ENCODE measurements at places on chromosomes 7 and 10. TPM values are rescaled to one million over a fixed set of nuclear protein-coding genes. Genes with fewer than 3 reads are reported as not detected.
A peak's percentile ranks its signal among the peaks of the same experiment; 100 is the strongest.

GRCh38 chr7:120052884-120053382 is 220.0 kb upstream of the KCND2 start:
- peak; percentile 66 for DNase-seq
- peaks cover 5% of the 10 kb centered on the region for H3K4me1 ChIP-seq
- H3K27me3 ChIP-seq = no peaks in the 10 kb centered on the region
- H3K4me3 ChIP-seq = no peak overlapping the region
- peak overlapping the region; percentile 3 for H3K27ac ChIP-seq
- H3K36me3 ChIP-seq = no peaks in the 10 kb centered on the region

DNA sequence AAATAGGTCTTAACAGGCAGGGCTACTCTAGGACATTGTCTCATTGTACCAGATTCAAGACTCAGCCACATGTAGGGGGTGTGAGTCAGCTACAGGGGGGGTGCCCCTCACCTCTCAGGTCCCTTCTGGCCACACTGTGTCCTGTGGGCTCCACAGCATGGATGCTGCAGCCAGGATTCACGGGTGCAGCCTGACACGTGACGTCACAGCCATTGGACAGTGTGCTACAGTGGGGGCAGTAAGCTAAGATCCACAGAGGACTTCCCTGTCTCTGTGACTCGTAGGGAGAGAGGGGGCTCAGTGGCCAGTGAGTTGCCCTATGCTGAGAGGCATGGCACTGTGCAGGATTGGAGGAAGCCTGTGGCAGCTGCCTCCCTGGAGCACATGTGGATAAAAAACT is 77.9 kb downstream of the TMEM178B start:
- H3K4me3 ChIP-seq = no peak overlapping the region
- DNase-seq = no peak
- H3K27me3 ChIP-seq = no peaks in the 10 kb centered on the region
- no peaks in the 10 kb centered on the region for H3K4me1 ChIP-seq
- H3K36me3 ChIP-seq = no peaks in the 10 kb centered on the region

The NPTX2 gene
- total RNA-seq = 136 TPM

DNA sequence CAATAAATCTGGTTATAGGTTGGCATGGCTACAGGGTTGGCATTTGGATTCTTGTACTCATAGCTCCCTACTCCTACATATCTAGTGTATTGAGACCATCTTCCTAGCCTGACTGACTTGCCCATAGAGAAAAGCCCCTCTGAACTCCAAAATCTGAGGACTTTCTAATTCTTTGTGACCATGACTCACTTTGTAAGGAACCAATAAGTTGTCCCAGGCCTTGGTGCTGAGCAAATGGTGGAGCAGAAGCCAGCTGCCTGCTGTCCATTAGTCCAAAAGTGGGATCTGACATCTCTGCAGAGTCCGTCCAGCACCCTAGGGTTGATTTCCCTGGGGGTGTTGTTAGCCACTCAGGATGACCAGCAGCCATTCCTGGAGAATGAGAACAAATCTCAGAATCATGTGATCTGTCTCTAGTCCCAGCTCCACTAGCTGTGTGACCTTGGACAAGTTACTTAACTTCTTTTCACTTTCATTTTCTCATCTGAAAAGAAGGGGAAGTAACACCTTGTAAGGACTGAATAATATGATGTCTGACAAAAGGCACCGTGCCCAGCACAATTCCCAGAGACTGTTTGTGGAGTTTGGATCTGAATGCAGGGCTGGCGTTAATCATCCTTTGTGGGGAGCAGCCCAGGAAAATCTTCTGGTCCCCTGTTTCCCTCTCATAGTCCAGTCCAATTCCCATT is 44.1 kb downstream of the MTURN start:
- no peak overlapping the region for H3K4me3 ChIP-seq
- DNase-seq = no peak
- H3K36me3 ChIP-seq = no peaks in the 10 kb centered on the region
- H3K4me1 ChIP-seq = peaks cover 3% of the 10 kb centered on the region
- H3K27ac ChIP-seq = no peak overlapping the region

All from testis (tissue), 5 donors.